ENCODE measurements at places on chromosomes 2 and 18. TPM values are rescaled to one million over a fixed set of nuclear protein-coding genes. Genes with fewer than 3 reads are reported as not detected.

DNA sequence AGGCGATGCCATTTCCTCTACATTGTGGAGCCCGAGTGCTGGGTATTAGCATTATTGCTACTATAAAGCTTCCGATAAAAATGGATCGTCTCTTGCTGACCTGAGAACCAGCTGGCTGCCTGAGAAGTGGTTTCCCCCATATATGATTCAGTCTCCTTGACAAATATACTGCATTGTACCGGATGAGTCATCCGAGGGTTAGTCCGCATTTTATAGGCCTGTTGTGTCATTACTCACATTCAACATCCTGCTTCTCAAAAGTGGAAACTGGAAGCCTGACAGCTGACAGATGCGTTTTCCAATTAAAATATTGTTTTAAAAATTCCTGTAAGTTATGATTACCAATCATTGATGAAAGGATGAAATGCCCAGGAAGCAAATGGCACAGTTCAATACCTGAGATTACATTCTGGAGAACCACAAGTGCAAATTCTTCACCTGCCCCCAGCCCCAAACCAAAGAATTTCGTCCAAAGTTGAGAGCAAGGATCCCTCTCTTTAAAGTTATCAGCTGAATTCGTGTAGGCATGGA is 65.7 kb downstream of the SPRED2 start:
- no peak for DNase-seq
- peaks cover 2% of the 10 kb centered on the region for H3K27me3 ChIP-seq
- H3K4me3 ChIP-seq: peak overlapping the region; percentile 12
- peaks cover 66% of the 10 kb centered on the region for H3K4me1 ChIP-seq
- H3K27ac ChIP-seq: no peak overlapping the region

- H3K27ac ChIP-seq: peak overlapping the region; percentile 100
- H3K4me3 ChIP-seq: peak overlapping the region; percentile 98
- peaks cover 25% of the 10 kb centered on the region for H3K4me1 ChIP-seq
- peaks cover 20% of the 10 kb centered on the region for H3K27me3 ChIP-seq
Measured at GRCh38 chr2:12718015-12718671, 1.4 kb downstream of the TRIB2 start.

DNA sequence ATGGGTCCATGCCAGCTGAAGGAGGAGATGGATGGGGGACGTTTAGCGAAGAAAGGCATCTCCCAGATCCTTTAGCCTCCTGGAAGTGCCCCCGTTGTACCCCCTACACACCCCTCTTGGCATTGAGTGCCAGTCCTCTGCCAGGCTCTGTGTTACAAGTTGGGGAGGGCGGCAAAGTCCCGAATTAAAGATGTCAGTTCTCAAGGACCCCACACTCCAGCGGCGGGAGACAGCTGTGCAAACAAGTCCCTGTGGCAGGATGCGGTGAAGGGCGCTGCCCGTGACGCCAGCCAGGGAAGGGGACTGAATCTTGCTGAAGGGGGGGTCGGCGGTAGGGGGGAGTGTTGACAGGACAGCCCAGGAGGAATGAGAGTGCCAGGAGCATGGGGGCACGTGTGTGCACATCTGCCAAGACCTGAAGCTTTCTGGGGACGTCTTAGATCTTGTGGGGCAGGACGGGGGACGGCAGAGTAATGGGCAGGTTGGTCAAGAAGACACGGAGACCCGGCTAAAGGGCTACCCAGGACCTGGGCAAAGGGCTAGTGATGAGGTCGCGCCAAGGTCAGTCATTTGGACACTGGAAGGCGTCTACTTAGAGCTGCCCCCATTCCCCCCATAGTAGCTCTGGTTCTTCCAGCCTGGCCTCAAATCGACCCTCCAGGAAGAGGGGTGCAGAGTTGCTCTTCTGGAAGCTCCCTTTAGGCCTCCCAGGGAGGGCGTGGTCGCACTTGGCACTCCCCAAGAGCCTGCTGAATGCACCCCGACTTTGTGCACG is 2.8 kb upstream of the CTDSP1 start:
- H3K27ac ChIP-seq: no peak overlapping the region
- no peak for DNase-seq
- H3K4me3 ChIP-seq: peak overlapping the region; percentile 88
- H3K4me1 ChIP-seq: peaks cover 6% of the 10 kb centered on the region

DNA sequence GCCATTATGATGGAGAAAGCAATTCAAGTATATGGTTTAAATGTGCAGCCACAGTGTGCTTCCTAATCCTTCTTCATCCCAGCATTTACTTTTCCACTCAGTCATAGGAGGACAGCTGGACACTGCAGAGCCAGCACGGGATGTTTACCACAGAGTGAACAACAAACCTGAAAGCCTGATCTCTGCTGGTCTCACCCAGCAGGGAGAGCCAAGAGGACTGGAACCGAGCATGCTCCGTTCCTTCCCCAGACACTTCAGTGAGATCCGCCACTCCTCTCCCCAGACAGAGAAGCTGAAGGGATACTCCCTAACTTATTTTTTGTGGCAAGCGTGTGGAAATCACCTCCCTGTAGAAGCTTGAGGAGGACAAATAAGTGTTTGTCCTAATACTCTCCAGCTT is 23.2 kb upstream of the GORASP2 start:
- no peak for DNase-seq
- no peaks in the 10 kb centered on the region for H3K4me1 ChIP-seq
- peaks cover 5% of the 10 kb centered on the region for H3K36me3 ChIP-seq
- no peak overlapping the region for H3K4me3 ChIP-seq
- no peaks in the 10 kb centered on the region for H3K27me3 ChIP-seq

- no peaks in the 10 kb centered on the region for H3K36me3 ChIP-seq
- H3K4me3 ChIP-seq: no peak overlapping the region
- no peak for DNase-seq
- no peak overlapping the region for H3K27ac ChIP-seq
- no peaks in the 10 kb centered on the region for H3K4me1 ChIP-seq
- H3K27me3 ChIP-seq: peaks cover 1% of the 10 kb centered on the region
Measured at GRCh38 chr18:28729321-28729720, 552.4 kb upstream of the CDH2 start.

- no peaks in the 10 kb centered on the region for H3K36me3 ChIP-seq
- no peak overlapping the region for H3K4me3 ChIP-seq
- no peak for DNase-seq
- H3K27ac ChIP-seq: peak overlapping the region; percentile 50
- peaks cover 20% of the 10 kb centered on the region for H3K27me3 ChIP-seq
Measured at GRCh38 chr2:29527947-29528346, 393.4 kb downstream of the ALK start.

DNA sequence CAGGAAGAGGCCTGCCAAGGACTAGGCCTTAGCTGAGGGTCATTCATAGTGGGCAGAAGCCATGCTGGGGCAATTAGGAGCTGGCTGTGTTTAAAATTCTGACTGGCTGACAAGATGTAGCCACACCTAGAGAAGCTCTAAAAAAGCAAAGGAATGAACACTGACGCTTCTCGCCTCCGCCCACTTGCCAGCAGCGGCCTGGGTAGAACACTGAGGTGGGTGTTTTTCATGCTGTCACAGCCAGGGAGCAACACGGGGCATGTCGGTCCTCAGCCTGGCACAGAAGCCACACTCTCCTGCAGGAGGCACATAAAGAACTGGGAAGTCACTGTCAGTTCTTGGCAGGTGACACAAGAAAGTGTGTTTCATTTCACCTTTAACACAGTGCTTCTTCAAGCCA is 10.4 kb downstream of the CHST10 start:
- H3K36me3 ChIP-seq: no peaks in the 10 kb centered on the region
- H3K27ac ChIP-seq: no peak overlapping the region
- peaks cover 7% of the 10 kb centered on the region for H3K4me1 ChIP-seq
- no peak overlapping the region for H3K4me3 ChIP-seq
- no peaks in the 10 kb centered on the region for H3K27me3 ChIP-seq

- H3K27ac ChIP-seq: no peak overlapping the region
- H3K27me3 ChIP-seq: no peaks in the 10 kb centered on the region
- no peak for DNase-seq
- H3K4me1 ChIP-seq: no peaks in the 10 kb centered on the region
Measured at GRCh38 chr2:489838-490237, 187.4 kb downstream of the TMEM18 start.

DNA sequence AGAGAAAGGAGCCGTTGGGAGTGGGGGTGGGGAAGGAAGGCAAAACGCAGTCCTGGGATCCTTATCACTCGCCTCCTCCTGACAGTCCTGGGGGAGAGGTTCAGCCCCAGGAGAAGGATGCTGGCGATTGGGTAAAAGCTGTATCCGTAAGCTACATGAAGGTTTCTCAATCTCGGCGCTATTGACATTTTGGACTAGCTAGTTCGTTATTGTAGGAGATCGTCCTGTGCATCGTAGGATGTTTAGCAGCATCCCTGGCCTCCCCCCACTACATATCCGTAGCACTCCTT is 511 bp upstream of the TP53I3 start:
- H3K4me1 ChIP-seq: peaks cover 13% of the 10 kb centered on the region
- DNase-seq: no peak
- H3K27me3 ChIP-seq: peaks cover 9% of the 10 kb centered on the region
- peak overlapping the region; percentile 96 for H3K27ac ChIP-seq
- H3K4me3 ChIP-seq: peak overlapping the region; percentile 95

GRCh38 chr2:30178618-30179434 is 32.0 kb downstream of the YPEL5 start:
- no peaks in the 10 kb centered on the region for H3K36me3 ChIP-seq
- H3K4me1 ChIP-seq: peaks cover 13% of the 10 kb centered on the region
- H3K27ac ChIP-seq: no peak overlapping the region
- peaks cover 2% of the 10 kb centered on the region for H3K27me3 ChIP-seq
- no peak overlapping the region for H3K4me3 ChIP-seq
- DNase-seq: no peak

Gene UBXN4
- total RNA-seq: 134 TPM

Gene HOXD11
- not detected for total RNA-seq
